ENCODE measurements at places on chromosomes 13 and 19. TPM values are rescaled to one million over a fixed set of nuclear protein-coding genes. Genes with fewer than 3 reads are reported as not detected.

The CD70 gene
- total RNA-seq, result not detected

The RBM26 gene
- 28.6 TPM for total RNA-seq

The OVOL3 gene
- total RNA-seq, result not detected

The PLEKHJ1 gene
- 108 TPM for total RNA-seq

The BEST2 gene
- total RNA-seq, result not detected

The MAST1 gene
- total RNA-seq, result 0.27 TPM

The WTIP gene
- 15.0 TPM for total RNA-seq

The CCDC194 gene
- total RNA-seq, result not detected

The TSSK6 gene
- total RNA-seq, result 0.71 TPM

The CDX2 gene
- total RNA-seq, result 0.04 TPM

The EFNB2 gene
- total RNA-seq, result 0.20 TPM

The HIPK4 gene
- not detected for total RNA-seq

The CEACAM20 gene
- total RNA-seq, result not detected

The LRG1 gene
- total RNA-seq, result 12.0 TPM

The SYT5 gene
- not detected for total RNA-seq

DNA sequence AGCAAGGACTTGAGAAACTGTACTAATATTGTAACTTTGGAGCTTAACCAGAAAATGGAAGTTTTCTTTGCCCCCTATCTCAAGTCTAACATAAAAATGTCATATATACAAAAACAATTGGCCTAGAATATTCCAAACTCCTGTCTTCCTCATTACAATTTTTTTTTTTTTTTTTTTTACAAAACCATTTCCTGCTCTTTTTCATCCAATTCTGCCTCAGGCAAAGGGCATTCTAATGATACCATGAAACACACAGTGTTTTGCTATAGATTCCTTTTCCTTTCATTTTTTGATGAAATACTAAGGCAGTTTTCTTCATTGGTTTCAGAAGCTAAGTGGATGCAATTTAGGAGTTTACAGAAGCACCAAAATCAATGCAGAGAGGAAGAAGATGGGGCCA lies 119.7 kb downstream of the LHFPL6 start:
- DNase-seq, result no peak
- no peak overlapping the region for H3K27ac ChIP-seq
- no peak overlapping the region for H3K4me3 ChIP-seq
- H3K4me1 ChIP-seq, result no peaks in the 10 kb centered on the region
- no peaks in the 10 kb centered on the region for H3K27me3 ChIP-seq

- no peak for DNase-seq
- no peak overlapping the region for H3K27ac ChIP-seq
- H3K4me3 ChIP-seq, result no peak overlapping the region
- peaks cover 1% of the 10 kb centered on the region for H3K36me3 ChIP-seq
- H3K4me1 ChIP-seq, result peaks cover 16% of the 10 kb centered on the region
Observed at GRCh38 chr13:50676602-50677001, 166.9 kb downstream of the DLEU7 start.

DNA sequence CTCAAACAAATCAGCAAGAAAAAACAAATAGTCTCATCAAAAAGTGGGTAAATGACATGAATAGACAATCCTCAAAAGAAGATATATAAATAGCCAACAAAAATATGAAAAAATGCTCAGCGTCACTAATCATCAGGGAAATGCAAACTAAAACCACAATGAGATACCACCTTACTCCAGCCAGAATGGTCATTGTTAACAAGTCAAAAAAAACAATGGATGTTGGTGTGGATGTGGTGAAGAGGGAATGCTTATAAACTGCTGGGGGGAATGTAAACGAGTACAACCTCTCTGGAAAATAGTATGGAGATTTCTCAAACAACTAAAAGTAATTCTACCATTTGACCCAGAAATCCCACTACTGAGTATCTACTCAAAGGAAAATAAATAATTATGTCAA lies 239.2 kb upstream of the RFC3 start:
- no peak for DNase-seq
- H3K36me3 ChIP-seq, result no peaks in the 10 kb centered on the region
- no peak overlapping the region for H3K27ac ChIP-seq
- no peak overlapping the region for H3K4me3 ChIP-seq

DNA sequence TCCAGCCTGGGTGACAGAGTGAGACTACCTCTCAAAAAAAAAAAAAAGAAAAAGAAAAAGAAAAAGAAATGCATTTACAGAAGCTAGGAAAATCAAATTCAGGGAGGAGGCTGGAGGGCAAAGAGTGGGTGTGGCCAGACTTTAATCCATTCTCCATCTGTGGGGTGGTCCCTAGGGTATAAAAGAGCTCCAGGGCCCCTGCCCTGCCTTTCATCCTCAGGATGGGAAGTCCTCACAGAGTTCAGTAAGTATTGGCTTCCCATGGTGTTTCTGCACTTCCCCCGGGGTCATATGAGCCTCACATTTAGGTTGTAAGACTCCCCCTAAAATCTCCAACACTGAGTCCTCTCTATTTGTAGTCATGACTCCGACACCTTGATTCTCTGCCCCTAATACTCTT lies 33.0 kb downstream of the DPRX start:
- DNase-seq, result no peak
- no peak overlapping the region for H3K4me3 ChIP-seq
- no peak overlapping the region for H3K27ac ChIP-seq
- no peaks in the 10 kb centered on the region for H3K36me3 ChIP-seq
- no peaks in the 10 kb centered on the region for H3K27me3 ChIP-seq

DNA sequence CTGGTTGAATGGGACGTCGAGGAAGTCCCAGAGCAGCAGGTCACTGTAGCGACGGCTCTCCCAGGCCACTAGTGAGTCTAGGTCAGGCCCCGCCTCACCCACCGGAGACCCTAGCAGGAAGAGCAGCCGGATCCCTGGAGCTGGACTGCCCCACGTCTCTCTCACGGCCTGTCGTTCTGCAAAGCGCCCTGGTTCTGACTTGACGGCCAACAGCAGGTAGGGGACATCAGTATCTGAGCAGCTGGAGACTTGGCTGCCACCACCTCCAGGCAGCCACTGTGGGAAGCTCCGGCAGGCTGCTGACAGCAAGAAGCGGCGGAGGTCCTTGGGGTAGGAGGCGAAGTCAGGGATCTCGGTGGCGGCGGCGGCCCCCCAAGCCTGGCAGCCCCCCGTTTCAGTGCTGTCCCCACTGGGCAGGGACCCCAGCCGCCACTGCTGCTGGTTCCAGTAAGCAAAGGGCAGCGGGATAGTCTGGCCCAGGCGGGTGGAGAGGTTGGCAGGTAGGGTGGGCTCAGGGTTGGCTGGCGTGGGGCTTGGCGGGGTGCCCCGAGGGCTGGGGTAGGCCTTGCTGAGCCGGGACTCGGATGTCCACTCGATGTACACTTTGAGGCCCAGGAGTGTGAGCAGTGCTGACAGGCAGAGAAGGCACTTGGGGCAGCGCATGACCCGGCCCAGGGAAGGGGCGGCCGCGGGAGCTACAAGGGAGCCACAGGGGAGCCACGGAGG lies 895 bp downstream of the B3GNT8 start:
- H3K4me3 ChIP-seq, result peak overlapping the region; percentile 62
- DNase-seq, result no peak
- no peak overlapping the region for H3K27ac ChIP-seq
- peaks cover 44% of the 10 kb centered on the region for H3K4me1 ChIP-seq

- peaks cover 9% of the 10 kb centered on the region for H3K4me1 ChIP-seq
- H3K27ac ChIP-seq, result no peak overlapping the region
- H3K36me3 ChIP-seq, result no peaks in the 10 kb centered on the region
- H3K27me3 ChIP-seq, result peaks cover 13% of the 10 kb centered on the region
- no peak for DNase-seq
Observed at GRCh38 chr13:112346173-112346898, 29.8 kb upstream of the SPACA7 start.

DNA sequence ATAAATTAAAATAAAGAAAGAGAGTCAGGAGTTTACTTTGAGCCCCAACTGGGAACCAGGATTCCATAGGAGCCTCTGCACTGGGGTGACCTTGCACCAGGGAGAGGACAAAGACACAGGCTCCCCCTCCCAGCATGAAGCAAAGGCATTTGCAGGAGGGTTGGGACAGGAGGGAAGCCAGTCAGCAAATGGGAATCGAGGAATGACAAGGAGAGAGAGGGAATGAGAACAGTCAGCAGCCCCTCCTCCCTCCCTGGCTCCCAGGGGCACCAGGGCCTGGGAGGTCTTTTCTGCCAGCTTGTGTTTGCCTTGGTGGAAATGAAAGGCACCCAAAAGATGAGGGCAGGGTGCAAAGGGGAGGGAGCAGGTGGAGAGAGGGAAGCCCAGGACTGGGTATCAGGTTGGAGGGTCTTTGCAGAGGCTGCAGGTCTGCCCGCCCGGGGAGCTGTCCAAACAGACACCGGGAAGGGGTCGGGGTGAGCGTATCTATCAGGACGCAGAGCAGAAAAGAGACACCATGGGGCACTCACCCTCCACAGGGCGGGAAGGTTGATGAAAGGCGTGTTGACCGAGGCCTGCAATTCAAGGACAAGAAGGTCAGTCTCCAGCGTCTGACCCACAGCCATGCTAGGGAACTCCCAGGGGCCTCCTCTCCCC lies 3.8 kb downstream of the SBSN start:
- H3K27me3 ChIP-seq, result peaks cover 6% of the 10 kb centered on the region
- H3K36me3 ChIP-seq, result no peaks in the 10 kb centered on the region
- H3K4me3 ChIP-seq, result no peak overlapping the region

DNA sequence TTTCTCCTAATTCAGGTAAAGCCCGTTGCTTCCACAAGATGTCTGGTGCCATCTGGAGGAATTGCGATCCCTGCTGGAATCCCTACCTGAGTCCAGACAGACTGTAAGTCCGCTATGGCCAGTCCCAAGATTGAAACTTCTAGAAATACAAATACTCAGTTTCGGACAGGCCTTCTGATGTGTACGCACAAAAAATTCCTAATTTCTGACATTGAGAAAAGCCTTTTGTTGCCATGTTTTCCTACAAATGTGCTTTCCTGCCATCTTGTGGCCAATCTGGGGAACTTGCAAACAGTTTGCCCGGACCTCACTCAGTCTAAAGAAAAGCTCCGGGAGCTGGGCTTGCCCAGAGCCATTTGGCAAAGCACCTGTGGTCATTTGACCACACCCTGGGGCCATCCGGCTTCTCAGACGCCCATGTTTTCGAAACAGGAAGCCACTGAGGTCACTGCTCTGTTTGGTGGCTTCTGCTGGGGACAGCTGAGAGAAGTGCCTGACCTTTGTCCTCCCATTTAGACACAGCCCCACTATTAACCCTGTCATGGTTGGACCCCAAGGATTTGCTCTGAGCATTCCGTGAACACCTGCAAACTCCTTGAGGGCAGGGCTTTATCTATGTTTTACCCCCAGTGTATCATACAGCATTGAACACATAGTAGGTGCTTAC lies 79.4 kb downstream of the SLC15A1 start:
- no peak overlapping the region for H3K27ac ChIP-seq
- peak overlapping the region; percentile 50 for H3K4me3 ChIP-seq

- H3K27me3 ChIP-seq, result no peaks in the 10 kb centered on the region
- H3K4me1 ChIP-seq, result peaks cover 33% of the 10 kb centered on the region
- peak; percentile 94 for DNase-seq
- H3K27ac ChIP-seq, result no peak overlapping the region
Observed at GRCh38 chr19:45677351-45678230, 9.6 kb downstream of the GIPR start.

GRCh38 chr13:51958217-51958547 lies 53.1 kb downstream of the ATP7B start:
- H3K27ac ChIP-seq, result no peak overlapping the region
- H3K4me1 ChIP-seq, result peaks cover 10% of the 10 kb centered on the region
- H3K4me3 ChIP-seq, result no peak overlapping the region
- H3K36me3 ChIP-seq, result peaks cover 85% of the 10 kb centered on the region

- DNase-seq, result no peak
- no peak overlapping the region for H3K27ac ChIP-seq
- H3K36me3 ChIP-seq, result peaks cover 4% of the 10 kb centered on the region
- no peak overlapping the region for H3K4me3 ChIP-seq
Observed at GRCh38 chr13:40599124-40599523, 67.3 kb downstream of the FOXO1 start.

DNA sequence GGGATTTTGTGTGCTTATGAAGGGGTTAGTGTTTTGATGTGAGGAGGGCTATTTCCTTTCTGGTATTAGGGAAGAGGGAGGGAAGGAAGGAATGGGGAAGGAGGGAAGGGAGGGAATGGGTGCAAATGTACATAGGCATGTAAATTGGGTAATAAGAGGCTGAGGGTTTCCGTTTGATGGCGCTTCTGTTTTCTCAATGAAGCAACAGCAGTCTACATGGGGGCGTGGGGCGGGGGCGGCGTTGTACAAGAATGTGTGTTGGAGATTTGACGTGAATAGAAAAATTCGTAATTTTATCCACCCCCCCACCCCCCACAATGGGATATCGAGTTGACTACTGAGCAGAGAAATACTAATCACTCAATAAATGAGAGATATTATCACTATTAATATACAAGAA lies 52.5 kb downstream of the PDS5B start:
- H3K36me3 ChIP-seq, result no peaks in the 10 kb centered on the region
- peaks cover 25% of the 10 kb centered on the region for H3K4me1 ChIP-seq
- DNase-seq, result no peak
- no peak overlapping the region for H3K27ac ChIP-seq
- H3K27me3 ChIP-seq, result no peaks in the 10 kb centered on the region
- H3K4me3 ChIP-seq, result no peak overlapping the region

DNA sequence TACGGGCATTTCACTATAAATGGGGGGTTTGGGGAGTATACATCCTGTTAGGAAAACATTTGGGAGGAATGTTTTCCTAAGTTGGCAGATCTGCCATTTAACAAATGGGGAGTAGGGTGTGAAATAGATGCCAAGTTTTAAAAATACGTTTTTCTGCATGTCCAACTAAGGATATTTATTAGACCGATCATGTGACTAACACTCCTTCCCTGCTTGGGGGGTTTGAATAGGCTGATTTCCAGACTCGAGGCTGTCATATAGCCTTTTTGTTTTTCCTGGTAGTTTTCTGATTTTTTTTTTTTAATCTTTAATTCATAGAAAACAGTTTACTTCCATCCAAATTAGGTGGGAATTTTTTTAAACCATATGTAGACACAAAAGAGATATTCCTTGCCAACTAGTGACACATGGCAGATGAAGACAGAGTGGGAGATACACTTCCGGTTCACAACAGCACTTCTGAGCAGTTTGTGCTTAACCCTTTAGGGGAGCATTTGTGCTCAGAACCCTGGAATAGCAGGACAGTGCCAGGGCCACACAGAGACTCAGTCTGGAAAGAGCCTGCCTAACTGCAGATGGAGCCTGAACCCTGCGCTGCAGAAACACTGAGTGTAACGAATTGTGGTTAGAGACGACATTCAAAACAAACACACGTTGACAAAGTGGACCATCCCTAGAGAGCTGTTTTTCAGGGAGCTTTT lies 5.6 kb upstream of the GATAD2A start:
- H3K4me1 ChIP-seq, result peaks cover 24% of the 10 kb centered on the region
- H3K27ac ChIP-seq, result no peak overlapping the region
- H3K36me3 ChIP-seq, result no peaks in the 10 kb centered on the region
- DNase-seq, result no peak

- no peak for DNase-seq
- peaks cover 14% of the 10 kb centered on the region for H3K27me3 ChIP-seq
- H3K4me1 ChIP-seq, result peaks cover 6% of the 10 kb centered on the region
- no peak overlapping the region for H3K27ac ChIP-seq
Observed at GRCh38 chr19:30070198-30070967, 128.3 kb downstream of the URI1 start.

GRCh38 chr13:36862002-36862685 lies 43.1 kb downstream of the RFXAP start:
- peaks cover 33% of the 10 kb centered on the region for H3K36me3 ChIP-seq
- no peak overlapping the region for H3K4me3 ChIP-seq
- DNase-seq, result no peak
- no peak overlapping the region for H3K27ac ChIP-seq

- H3K4me3 ChIP-seq, result no peak overlapping the region
- no peak overlapping the region for H3K27ac ChIP-seq
- H3K4me1 ChIP-seq, result no peaks in the 10 kb centered on the region
- H3K27me3 ChIP-seq, result no peaks in the 10 kb centered on the region
Observed at GRCh38 chr13:79767126-79767525, 286.2 kb downstream of the NDFIP2 start.

- H3K4me3 ChIP-seq, result no peak overlapping the region
- H3K4me1 ChIP-seq, result peaks cover 13% of the 10 kb centered on the region
- no peaks in the 10 kb centered on the region for H3K36me3 ChIP-seq
- H3K27ac ChIP-seq, result no peak overlapping the region
- no peaks in the 10 kb centered on the region for H3K27me3 ChIP-seq
Observed at GRCh38 chr19:50309396-50310125, 19.6 kb downstream of the KCNC3 start.

Measured in HepG2 (cell line).